ENCODE measurements at places on chromosomes 16 and 17.

DNA sequence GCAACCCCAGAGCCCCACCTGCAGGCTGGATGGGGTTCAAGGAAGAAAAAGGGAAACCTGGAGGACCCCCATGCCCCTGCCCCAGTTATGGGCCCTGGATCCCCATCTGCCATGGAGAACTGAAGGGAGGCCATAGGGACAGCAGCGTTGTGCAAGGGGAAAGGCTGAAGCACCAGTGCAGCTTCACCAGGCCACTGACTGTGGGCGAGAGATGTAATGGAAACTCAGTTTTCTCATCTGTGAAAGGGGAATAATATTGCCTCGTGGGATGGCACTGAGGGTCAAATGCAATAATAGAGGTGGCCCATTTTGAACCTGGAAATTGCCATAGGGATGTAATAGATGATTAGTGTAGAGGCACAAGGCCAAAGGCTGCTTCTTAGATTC is 9.9 kb upstream of the TSPOAP1 start:
- DNase-seq = no peak

DNA sequence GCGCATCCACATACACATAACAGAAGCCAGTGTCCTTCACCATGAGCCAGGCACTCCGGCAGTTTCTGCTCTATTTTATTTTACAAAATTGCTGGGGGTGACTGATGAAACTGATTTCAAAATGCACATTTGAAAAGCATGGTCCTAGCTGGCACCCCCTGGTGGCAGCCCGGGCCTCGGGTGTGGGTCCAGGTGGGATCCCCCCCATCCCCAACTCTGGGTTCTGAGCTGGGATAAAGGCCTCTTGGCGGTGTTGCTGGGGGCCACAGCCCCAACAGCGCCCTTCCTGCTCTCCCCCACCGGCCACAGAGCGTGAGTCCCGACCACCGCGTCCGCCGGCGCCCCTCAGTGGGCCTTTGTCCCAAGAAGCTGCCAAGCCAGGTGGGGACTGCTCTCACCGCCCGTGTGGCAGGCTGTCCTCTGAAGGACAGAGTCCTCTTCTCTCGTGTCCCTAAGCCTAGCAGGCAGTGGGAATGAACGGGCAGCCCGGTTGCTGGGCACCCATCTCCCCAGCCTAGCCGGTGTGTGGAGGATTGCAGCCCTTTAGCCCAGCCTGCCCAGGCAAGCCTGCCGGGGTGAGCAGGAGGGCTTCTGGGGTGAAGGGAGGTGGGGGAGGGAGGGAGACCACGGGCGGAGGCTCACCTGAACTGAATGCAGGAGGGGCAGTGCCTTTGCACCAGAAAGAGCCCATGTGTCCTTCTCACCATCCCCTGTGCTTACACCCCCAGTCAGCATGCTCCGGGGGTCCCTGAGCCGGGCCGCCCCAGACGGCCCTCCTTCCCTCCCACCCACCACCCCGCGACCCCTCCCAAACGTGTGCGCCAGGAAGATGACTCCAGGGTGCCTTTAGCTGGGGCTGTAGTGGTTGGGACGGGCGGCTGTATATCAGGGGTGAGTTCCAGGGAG is 898 bp downstream of the SNAI3 start:
- DNase-seq = peak; percentile 75

DNA sequence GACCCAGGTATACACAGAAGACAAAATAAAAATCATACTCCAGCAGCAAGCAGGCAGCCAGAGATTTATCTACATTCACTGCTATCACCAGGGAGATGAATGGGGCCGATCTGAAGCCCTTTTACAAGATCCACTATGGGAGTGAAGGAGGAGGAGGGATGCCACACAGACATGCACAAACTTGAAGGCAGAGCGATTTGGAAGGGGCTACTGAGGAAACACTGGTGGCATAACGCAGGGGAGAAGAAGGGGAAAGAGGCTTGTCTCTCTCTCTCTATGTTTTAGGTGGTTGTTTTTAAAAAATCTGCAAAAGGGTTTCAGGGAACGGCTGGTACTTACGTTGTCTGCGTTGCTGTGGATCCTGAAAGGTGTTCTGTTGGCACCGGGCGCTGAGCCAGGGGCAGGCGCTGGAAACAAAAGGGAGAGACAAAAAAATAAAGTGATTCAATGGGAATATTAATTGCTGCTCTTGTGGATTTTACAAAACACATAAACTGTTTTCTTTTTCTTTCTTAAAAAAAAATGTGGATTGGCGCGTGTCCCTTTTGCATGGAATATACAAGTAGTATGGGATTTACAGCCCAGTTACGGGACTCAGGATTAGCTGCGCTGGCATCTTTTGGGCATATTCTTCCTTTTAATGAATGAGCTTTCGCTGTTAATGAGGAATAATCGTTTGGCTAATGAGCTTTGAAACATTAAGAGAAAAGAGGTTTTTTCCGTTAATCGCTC is 255.3 kb upstream of the PMFBP1 start:
- no peak for DNase-seq

GRCh38 chr16:6751191-6751590 is 581.5 kb upstream of the RBFOX1 start:
- DNase-seq = no peak

DNA sequence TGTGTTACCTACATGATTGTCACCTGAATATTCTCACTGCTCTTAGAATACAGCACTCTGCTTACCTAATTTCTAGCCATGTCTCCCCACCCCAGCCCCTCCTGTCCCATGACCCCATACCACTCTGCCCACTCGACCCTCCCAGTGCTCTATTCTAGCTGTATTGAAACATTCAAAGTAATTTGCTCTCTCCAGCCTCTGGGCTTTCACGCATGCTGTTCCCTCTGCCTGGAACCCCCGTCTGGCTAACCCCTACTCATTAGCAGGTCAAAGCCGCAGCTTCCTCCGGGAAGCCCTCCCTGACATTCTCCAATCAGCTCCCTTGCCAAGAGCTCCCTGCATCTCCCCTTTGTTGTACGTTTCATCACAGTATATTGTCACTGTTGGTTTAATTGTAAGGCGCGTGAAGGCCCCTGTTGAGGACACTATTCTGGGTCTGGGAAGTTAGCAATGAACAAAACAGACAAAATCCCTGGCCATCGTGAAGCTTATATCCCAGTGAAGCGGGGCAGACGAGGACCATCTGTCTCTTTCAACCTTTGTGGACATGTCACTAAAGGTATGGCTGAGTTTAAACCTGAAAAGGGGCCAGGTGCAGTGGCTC is 72.3 kb upstream of the LHX1 start:
- DNase-seq = no peak

DNA sequence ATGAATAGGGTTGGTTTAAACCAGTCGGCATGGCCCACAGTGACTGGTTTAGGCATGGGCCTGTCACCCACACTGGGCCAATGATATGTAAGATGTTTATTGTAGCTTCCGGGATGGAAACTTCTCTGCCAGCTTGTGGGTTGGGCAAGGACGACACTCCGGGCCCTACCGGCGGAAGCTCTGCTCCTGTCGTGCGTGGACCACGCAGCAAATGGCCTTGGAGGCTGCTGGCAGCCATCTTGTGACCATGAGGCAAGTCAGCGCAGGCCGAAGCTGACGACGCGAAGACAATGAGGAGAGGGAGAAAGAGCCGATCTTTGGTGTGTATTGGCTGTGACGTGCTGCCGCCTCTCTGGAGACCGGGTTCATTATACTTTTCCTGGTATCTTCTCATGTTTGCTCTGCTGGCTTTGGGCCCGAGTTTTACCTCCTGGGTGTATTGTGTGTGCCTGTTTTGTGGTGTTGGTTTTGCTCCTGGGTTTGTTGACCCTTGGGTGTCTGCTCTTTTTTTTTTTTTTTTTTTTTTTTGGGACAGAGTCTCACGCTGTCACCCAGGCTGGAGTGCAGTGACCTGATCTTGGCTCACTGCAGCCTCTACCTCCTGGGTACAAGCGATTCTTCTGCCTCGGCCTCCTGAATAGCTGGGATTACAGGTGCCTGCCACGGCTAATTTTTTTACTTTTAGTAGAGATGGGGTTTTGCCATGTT is 15.4 kb downstream of the SLC25A10 start:
- no peak for DNase-seq

GRCh38 chr16:53680756-53681155 is 22.9 kb downstream of the RPGRIP1L start:
- DNase-seq = no peak

GRCh38 chr16:75152635-75153034 is 4.3 kb downstream of the ZFP1 start:
- no peak for DNase-seq

DNA sequence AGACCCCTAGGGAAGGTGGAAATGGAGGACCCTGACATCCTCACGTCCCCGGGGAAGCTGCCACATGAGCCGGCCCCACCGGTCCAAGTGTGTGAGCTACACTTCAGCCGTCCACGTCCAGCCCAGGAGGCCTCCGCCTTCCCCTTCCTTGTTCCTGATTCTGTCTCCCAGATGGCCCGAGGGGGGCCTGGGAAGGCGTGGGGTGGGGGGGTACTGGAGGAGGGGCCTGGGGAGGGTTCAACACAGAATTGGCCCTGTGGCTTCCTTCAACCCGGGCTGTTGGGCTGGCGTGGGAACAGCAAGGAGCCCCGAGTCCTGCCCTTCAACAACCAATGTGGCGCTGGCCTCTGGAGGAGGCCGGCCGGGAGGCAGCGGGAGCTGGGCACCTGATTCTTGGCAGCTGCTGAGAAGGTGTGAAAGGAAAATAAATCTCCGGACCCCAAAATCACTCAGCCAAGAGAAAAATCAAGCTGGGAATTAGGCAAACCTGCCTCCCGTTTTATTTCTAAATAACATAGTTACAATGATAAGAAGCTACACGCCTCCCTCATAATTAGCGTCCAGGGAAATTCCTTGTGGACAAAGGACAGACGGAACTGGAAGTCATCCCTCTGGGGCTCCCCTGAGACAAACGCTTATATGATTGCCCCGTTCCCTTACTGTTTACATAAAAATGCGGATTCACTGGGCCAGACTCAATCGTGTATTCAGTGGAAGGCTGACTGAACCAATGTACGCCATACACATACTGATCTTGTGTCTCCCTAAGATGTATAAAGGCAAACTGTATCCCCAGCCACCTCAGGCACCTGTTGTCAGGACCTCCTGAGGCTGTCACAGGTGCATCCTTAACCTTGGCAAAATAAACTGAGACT is 1.8 kb upstream of the APRT start:
- no peak for DNase-seq

DNA sequence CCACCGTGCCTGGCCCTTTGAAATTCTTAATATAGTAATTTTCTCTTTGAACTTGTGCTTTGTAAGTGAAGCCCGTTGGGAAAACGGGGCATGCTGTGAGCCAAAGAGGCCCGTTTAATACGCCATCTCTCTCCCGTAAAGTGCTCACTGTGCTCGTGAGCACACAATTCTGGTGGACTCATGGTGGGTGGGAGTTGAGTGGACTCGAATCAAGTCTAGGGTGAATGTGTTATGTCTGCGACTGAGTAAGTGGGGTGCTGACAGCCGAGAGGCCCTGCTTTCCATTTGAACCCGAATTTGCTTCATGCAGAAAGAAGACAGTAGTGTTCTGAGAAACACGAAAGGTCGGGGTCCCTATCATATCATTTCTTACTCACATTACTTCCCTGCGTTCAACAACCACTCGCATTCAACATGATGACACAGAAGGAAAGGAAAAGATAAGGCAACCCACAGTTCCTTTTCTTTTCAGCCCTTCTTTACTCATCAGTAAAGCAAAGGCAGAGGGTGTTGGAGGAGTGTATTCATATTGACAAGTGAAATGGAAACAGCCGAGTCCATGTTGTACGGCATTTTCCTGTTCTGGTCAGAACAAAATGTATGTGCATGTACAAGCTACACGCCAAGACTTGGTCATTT is 4.8 kb upstream of the ATP2A3 start:
- no peak for DNase-seq

GRCh38 chr17:50255766-50256635 is 18.3 kb upstream of the TMEM92 start:
- DNase-seq = no peak

DNA sequence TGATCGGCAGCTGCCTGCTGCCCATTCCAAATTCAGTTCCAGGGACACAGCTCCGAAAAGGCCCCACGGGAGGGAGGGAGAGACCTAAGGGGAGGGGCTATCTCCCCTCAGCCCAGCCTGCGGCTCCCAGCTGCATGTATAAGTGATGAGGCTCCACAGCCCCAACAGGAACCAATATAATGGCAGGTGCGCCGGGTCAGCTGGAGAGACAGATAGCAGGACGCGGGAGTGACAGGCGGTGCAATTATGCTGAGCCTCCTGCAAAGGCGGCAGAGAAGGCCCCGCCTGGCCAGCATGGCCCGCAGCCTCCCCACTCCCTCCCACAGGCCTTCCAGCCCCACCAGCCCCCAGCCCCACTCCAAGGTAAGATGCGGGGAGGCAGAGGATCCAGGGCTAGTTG is 8.1 kb upstream of the C1QL1 start:
- DNase-seq = no peak

GRCh38 chr16:76511203-76511602 is 234.0 kb downstream of the CNTNAP4 start:
- DNase-seq = no peak

GRCh38 chr17:75383842-75384195 is 21.7 kb downstream of the GRB2 start:
- no peak for DNase-seq

DNA sequence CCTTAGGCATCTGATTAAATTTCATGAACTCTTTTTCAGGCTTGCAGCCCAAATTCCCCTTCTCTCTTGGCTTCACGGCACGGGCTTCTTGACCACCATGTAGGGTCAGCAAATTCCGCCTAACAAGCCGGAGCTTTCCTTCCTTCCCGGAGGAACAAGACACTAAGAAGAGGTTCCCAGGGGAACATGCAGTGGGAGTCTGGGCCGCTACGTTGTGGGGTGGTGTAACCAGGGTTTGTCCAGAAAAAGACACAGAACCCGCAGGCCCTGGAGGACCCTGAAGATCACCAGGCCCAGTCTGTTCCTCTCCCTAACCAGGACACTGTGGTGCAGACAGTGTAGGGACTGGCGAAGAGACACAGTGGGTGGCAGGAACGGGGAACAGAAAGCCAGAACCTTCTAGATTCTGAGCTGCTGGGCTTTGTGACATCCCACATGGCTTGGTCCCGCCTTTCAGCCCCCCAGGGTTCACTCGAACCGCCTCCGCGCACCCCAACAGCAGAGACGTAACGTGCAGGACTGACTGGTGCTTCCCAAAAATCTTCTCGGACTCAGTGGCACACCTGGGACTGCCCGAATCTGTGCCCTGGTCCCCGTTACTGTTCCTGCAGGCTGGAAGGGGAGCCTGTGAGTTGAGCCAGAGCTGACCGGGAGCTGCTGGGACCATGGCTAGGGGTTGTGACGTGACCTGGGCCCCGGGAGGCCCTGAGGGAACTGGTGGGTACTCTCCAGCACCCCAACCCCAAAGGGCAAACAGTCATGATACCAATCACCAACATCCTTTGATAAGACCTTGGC is 55.2 kb downstream of the TBC1D16 start:
- DNase-seq = no peak

- no peak for DNase-seq
Observed at GRCh38 chr17:72600934-72601333, 480.1 kb downstream of the SOX9 start.

- no peak for DNase-seq
Observed at GRCh38 chr17:41301204-41301790, 1.4 kb downstream of the KRTAP29-1 start.

GRCh38 chr17:8861495-8862181 is 5.8 kb downstream of the PIK3R6 start:
- DNase-seq = no peak

DNA sequence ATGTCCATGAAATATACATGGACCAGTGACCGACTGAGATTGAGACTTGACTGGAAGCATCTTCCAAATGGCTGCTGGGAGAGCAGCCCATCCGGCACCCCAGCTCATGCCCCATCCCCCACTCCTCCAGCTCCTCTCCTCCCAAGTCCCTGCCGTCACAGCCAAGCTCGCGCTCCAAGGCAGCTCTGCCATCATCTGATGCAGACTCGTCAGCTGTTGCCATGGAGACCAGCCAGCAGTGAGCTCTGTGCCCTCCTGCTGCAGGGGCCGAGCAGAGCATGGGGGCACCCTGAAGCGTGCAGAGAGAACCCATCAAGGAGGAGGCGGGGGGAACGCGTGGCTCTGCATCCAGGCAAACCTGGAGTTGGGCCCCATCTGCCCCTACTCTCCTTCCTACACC is 74.5 kb upstream of the TNRC6C start:
- DNase-seq = peak; percentile 53
